ENCODE measurements at places on chromosomes 7 and 10.

DNA sequence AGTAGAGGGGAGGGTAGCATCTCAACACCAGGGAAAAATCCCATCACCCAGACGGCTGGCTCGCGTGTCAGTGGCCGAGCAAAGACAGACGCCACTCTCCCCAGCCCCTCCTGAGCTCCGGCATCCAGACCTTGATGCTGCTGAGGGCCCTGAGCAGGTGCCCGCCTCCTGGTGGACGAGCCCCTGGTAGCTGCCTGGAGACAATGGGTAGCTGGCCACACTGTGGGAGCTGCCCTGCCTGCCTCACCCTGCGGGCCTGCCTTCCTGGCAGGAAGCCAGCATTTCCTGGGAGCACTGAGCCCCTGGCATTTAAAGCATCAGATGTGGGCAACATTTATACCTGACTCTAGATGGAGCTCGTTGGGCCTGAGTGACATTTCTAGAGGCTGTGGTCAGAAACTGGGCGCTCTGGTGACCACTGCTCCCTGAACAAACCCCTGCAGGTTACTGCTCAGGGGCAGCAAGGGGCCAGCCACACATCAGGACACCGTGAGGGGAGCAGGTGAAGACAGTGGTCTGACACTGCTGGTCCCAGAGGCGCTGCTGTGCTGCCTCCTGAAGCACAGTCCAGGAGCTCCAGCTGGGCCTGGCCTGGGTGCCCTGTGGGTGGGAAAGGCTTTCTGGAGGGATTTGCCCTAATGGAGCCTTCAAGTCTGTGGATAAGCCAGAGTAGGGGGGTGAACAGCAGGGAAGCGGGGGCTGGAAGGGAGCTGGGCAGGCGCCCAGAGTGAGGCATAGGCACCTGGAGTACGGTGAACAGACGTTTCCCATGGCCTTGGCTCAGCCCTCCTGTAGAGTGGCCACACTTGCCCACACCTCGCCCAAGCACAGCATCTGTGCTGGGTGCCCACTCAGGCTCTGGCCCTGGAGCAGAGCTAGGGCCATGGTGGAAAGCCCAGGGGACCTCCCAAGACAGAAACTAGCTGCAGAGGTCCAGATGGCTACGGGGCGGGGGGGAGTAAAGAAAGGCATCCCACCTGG is 138.7 kb downstream of the MAPK8 start:
- DNase-seq: peak; percentile 14

- no peak for DNase-seq
These were observed 259.2 kb downstream of the TNS3 start for GRCh38 chr7:47322731-47323130.

- DNase-seq: no peak
These were observed 23.6 kb upstream of the COBL start for GRCh38 chr7:51340029-51340838.

GRCh38 chr7:24917510-24918239 is 62.3 kb downstream of the OSBPL3 start:
- DNase-seq: no peak

DNA sequence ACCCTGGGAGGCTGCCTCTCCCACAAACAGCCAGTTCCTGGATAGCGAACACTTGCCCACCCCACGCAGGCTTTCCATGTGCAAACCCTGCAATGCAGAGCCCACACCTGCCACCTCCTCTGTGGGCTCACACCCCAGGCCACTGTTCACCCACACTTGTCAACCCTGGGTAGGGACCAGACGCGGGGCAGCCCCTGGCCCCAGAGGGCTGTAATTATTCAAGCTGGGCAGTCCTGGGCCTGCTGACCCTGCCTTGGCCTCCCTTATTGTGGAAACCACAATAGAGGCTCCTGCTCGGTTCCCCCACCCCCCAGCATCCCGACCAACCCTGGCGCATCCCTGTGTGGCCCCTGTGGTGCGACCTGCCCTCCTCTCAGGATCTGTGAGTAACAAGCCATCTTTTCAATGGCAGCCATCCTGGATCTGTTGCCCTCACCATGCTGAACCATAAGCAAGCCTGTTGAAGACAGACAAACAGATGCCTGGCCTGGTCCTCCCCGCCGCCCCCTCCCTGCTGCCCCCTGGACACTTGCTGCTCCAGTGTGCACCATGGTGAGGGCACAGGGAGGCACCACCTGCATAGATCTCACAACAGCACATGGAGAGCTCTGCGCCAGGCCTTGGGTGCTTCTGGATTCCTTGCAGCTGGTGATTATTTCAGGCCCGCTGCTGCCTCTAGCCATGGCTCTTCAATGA is 15.8 kb upstream of the UBE3C start:
- no peak for DNase-seq

DNA sequence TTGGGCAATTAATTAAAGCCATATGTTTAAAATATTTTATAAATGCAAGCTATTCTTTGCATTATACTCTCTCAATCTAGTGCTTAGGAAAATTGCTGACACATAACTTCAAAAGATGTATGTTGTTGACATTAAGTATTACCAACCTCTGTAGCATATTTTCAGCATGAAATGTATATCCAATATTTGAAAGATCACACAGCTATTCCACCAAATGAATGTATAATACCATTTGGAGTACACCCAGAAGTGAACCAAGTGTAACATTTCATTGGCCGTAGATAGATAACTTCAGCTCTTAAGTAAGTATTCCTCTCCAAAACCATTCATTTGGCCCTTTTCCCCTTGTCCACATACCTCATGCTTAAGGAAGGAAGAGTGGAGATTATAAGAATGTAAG is 104.6 kb downstream of the HECTD2 start:
- no peak for DNase-seq

DNA sequence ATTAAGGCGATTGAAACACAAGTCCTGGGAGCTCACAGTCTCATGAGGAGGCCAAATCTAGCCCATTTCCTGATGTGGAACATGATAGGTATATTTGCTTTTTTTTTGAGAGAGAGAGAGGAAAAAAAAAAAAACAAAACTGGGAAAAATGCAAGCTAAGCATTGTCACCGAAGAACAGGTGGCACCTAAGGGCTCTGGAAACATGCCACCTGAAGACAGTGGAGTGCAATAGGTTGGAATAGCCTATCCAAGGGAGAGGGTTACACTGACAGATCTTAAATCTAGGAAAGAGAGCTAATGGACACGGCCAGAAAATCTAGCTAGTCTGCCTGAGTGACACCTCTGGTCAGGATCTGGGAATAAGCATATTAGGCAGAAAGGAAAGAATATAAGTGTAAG is 110.2 kb downstream of the SRI start:
- no peak for DNase-seq

DNA sequence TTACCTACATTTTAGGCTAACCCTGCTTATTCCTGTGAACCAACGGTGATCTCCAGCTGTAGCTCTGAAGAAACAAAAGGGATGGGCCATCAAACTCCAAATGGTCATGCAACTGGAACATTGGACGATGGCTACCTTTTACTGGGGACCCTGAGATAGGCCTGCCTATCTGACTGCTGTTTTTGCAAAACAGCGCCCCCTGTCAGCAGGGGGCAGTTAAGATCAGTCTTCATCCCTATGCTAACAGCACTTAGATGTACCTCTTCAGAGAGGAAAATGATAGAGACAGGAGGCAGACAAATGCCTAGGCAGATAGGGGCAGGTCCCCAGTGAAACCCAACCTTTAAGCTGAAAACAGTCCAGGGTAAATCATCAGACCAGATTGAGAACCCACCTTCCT is 1085.4 kb upstream of the SORCS1 start:
- DNase-seq: no peak

GRCh38 chr7:74722153-74722552 is 51.7 kb upstream of the NCF1 start:
- DNase-seq: no peak

Data from GM10248 (cell line).